ENCODE measurements at places on chromosomes 11 and 22.
A peak's percentile ranks its signal among the peaks of the same experiment; 100 is the strongest.

GRCh38 chr22:19138217-19139000 lies 6.0 kb downstream of the ESS2 start:
- no peak for DNase-seq

- no peak for DNase-seq
These were observed 13.2 kb downstream of the TP53AIP1 start for GRCh38 chr11:128929468-128929867.

DNA sequence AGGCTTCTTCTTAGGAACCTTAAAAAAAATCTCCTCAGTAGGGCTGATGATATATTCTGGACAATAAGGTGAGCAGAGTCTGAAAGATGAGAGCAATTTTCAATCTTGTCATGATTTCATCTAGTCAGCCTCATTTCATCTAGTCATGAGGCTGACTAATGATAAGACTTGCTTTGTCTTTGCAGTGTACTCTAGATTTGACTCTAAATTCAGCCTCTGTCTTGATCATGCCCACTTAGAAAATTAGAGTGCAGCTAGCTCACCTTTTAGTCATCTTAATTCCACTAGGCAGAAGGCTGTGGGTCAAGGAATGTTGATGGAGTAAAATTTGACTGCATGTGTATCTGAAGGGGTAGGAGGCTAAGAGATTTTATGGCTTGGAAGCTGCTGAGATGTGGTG lies 5.5 kb downstream of the EHF start:
- DNase-seq = no peak

- peak; percentile 84 for DNase-seq
These were observed 28.2 kb upstream of the JAM3 start for GRCh38 chr11:134040386-134041302.

GRCh38 chr11:75508051-75508561 lies 17.6 kb downstream of the GDPD5 start:
- no peak for DNase-seq

- no peak for DNase-seq
These were observed 15.5 kb downstream of the EIF3F start for GRCh38 chr11:8002676-8003075.

GRCh38 chr11:128522943-128523518 lies 64.3 kb downstream of the ETS1 start:
- DNase-seq = peak; percentile 35

- no peak for DNase-seq
These were observed 12.1 kb upstream of the DKK3 start for GRCh38 chr11:12020546-12020945.

DNA sequence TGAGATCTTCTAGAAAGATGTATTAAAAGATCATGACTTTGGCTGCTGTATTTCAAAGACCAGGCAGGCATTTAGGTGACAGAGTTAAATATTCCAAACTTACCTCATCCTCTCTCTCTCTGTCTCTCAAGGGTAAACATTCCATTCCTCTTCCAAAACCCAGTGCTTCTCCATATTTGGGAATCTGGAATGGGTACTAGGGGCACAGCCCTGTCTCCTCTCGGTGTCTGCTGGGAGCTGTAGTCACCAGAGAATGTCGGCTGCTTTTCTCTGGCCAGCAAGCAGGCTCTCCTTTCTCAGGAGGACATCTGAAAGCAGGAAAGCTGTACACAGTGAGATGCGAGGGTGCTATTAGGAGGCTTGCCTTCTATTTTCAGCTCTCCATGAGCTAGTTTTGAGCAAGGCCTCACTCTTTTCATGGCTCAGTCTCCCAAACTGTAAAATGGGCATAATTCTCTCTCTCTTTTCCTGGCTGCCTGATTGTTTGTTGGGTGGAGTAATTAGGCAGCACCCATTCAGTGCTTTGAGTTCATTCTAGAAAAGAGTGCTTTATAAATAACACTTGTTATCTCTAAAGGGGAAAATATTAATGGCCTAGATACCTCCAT lies 9.3 kb upstream of the PEX26 start:
- no peak for DNase-seq

- DNase-seq = no peak
These were observed 40.8 kb downstream of the USP47 start for GRCh38 chr11:11882539-11882938.

DNA sequence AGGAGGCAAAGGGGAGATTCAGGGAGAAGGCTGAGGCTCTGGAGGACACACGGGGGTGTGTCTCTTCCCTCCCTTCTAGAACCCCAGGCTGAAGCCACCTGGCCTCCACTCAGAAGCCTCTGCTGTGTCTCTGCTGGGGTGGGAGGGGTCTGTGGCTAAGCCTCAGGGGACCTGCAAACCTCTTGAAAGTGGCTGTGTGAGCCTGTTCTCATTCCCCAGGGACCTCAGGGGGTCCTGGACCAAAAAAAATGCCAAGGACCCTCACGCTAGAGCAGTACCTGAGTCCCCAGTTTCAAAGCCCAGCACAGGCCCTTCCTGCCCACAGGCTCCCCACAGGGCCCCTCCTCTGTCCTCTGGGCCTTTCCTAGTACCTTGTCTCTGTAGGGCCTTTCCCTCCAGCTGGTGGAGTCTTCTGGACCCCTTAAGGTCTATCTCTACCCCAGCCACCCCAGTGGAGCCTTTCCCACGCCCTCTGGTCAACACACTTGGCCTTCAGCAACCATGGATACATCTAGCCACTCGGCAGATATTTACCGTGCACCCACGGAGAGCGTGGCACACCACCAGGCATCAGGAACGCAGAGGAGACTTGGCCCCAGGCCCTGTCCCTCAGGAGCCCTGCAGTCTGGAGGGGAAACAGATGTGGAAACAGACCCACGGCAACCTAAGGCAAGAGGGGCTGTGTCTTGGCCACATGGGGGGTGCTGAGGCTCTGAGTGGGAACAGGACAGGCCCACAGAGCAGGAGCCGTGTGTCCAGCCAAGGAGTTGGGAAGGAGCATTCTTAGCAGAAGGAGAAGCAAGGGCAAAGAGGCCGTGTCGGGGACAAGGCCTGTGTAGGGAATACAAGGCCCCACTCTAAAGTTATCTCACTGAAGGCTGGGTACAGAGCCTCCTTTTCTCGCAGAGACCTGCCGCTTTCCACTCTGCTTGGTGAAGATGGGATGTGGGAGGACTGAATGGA lies 18.5 kb downstream of the PLA2G6 start:
- DNase-seq = no peak

- DNase-seq = no peak
These were observed 1.0 kb upstream of the PLEKHB1 start for GRCh38 chr11:73645121-73645969.
